Breast epithelium (tissue), 4 donors: ENCODE measurements at places on chromosomes 7 and 10.
A peak's percentile ranks its signal among the peaks of the same experiment; 100 is the strongest.

DNA sequence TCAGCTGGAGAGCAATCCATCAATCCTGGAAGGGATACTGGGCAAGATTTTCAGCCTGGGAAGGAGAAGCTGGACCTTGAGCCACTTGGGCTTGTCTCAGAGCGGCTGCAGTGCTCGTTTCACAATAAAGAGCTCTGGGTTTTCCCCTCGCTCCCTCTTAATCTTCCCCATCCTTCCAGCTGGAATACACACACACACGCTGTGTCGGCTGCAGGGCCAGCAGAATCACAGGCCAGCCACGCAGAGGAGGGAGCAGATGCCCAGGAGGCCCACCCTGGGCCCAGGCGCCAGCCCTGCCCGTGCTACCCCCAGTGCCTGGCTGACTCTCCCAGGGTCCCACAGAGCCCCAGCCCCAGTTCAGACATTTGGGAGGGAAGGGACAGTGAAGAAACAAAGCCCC, 255.1 kb downstream of the TNS3 start:
- DNase-seq, result peak; percentile 16

DNA sequence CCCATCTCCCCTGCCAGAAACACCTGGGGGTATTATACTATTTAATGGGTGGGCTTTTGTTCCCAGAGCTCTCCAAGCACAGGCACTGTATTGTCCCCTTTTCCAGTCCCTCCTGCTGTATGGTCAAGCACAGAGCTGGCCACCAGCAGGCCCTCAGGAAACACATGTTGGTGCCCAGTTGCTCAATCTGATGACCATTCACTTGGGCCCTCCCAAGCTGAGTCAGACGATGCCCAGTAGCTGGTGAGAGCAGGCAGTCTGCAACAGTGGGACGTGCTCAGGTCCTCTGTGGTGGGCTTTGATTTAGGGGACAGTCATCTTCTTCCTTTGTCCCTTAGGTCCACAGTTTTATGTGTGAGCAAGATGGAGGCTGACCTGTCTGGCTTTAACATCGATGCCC, 11.8 kb downstream of the SFXN2 start:
- DNase-seq, result no peak

DNA sequence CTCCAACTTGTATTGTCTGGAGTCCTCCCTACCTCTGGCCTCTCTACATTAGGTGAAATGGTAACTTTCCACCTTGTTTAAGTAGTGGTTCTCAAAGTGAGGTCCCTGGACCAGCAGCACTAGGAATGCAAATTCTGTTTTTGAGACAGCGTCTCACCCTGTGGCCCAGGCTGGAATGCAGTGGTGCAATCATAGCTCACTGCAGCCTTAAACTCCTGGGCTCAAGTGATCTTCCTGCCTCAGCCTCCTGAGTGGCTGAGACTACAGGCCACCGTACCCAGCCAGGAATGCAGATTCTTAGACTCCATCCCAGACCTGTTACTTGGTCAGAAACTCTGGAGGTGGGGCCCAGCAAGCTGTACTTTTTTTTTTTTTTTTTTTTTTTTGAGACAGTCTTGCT, 6.8 kb upstream of the TBL2 start:
- DNase-seq, result no peak

GRCh38 chr10:63286754-63287264, 153.7 kb downstream of the NRBF2 start:
- no peak for DNase-seq

- DNase-seq, result no peak
Measured at GRCh38 chr10:98609265-98609664, 162.5 kb upstream of the HPS1 start.

DNA sequence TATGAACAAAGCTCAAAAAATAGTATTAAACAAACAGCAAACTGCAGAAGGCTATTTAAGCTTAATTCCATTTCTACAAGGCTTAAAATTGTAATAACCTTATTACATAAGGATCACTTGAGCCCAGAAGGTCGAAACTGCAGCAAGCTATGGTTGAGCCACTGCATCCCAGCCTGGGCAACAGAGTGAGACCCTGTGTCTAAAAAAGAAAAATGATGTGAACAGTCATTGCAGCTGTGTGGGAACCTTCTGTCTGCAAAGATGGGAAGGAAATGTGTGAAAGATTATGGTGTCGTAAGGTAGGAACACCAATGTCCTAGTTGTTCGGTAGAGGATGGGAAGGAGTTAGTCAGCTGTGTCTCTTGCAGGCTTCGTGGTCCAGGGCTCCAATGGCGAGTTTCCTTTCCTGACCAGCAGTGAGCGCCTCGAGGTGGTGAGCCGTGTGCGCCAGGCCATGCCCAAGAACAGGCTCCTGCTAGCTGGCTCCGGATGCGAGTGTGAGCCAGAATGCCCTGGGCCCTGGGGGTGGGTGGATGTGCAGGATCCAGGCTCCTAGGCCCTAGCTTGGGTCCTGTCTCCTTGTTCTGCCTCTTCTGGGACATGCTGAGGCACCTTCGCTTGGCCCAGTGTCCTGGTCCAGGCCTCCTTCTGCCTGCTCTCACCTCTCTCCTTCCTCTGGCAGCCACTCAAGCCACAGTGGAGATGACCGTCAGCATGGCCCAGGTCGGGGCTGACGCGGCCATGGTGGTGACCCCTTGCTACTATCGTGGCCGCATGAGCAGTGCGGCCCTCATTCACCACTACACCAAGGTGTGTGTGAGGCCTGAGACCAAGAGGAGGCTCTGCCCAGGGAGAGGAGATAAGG, 9.1 kb downstream of the C10orf62 start:
- DNase-seq, result no peak
